ENCODE measurements at places on chromosomes 7 and 10. TPM values are rescaled to one million over a fixed set of nuclear protein-coding genes. Genes with fewer than 3 reads are reported as not detected.

SPDYE6 gene
- total RNA-seq = not detected

ZNF3 gene
- 12.4 TPM for total RNA-seq

CHAT gene
- not detected for total RNA-seq

VIPR2 gene
- total RNA-seq = 0.04 TPM

SPOCK2 gene
- 1.5 TPM for total RNA-seq

- no peak for ATAC-seq
Observed at GRCh38 chr10:89853781-89854191, 152.4 kb downstream of the KIF20B start.

- no peak for ATAC-seq
Observed at GRCh38 chr10:3570855-3571266, 214.1 kb downstream of the KLF6 start.

GRCh38 chr10:3958472-3958996 is 173.5 kb upstream of the KLF6 start:
- no peak for ATAC-seq

DNA sequence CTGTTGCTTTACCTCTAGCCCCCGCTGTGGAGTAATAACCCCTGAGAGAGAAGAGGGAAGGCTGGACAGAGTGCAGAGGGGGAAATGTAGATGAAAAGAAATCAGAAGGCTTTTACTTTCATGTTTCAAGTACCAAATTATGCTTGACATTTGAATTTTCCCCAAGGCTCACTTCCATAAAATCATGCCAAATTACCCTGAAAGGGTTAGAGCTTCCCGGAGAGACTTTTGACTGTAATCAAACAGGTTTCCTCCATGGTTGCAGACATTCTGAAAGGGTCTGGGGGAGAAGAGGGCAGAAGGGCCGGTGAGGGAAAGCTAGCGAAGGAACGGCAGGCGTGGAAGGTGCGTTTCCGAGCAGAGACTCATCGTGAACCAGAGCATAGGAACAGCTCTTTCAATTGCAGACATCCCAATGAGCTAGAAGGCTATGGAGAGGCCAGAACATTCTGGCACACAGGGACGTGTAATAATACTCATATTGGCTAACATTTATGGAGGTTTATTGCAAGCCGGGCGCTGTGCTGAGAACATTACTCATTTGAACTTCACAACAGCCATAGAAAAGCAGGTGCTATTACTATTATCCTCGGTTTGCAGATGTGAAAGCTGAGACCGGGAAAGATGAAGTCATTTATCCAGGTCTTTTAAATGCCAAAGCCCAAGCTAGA is 620.8 kb upstream of the AUTS2 start:
- no peak for ATAC-seq

DNA sequence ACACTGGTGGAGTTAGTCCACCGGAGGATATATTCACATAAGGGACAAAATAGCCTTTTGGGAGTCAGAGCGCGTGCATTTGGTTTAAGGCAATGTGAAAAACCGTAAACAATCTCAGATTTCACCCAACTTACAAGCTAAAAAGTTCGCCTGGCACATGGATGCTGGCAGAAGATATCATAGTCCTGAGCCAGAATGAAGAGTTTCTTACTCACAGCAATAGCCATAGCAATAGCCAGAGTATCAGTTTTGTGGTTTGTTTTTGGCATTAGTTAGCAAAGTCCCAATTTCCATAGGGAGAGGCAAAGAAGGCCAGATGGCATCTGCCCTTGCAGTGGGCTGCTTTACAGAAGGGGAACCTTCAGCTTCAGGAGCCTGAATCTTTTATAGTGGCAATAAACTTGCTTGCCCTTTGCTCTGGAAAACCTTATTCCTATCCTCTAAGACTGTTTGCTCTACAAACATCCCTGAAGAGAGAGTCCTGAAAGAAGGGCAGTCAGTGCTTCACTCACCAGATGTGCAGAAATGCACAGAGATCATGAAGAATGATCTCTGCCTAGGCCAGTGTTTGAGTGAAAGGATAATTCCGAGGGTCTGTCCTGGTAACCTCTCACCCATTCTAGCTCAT is 28.7 kb upstream of the RSBN1L start:
- no peak for ATAC-seq

DNA sequence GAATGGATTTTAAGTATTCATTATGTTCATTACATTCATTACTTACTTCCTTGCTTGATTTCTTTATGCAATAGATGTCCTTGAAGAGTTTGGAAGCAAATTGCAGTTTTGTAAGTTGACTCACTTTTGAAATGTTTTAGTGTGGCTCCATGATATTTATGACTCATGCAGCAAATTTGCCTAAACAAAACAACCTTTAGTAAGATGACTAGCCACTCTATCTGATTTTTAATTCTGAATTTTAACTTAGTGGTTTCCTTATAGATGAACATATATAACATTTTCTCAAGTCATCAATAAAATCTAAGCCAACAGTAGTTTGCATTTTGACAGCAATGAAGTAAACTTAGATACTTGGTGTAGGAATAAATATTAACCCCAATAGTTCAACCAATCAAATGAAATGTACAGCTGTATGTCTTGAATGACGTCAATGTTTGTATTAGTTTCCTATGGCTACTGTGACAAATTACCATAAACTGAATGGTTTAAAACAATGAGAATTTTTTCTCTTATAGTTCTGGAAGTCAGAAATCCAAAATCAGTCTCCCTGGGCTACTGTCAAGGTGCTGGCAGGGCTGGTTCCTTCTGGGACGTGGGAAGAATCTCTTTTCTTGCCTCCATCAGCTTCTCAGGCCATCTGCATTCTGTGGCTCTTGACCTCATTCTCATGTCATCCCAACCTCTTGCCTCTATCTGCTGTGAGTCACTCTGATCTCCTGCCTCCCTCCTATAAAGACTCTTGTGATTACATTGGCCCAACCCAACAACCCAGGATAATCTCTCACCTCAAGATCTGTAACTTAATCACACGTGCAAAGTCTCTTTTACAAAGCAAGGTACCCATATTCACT is 73.4 kb downstream of the AHR start:
- ATAC-seq = peak; percentile 49

DNA sequence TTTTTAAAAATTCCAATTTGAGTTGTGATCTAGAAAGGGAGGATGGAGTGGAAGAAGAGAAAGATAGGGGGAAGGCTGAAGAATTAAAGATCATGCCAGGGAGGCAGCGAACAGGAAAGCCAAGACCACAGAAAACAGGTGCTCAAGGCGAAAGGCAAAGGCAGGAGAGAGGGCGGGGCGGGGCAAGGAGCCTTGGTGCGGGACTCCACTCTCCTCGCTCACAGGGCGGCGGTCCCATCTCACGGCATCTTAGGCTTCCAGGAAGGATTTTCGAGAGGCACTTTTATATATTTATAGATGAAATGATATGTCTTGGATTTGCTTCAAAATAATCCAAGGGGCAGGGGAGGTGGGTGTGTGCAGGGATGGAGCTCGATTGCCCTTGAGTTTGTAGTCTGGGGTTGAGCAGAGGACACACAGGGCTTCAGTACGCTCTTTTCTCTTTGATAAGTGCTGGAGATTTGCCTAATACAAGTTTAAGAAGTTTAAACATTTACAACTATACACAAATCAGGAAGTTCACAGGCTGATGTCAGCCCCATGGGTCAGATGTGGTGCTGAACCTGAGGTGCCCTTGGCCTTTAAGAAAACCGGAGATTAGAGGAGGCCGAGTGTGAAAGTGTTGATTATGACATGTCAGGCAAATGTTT is 161.1 kb downstream of the PRKAG2 start:
- ATAC-seq = no peak

DNA sequence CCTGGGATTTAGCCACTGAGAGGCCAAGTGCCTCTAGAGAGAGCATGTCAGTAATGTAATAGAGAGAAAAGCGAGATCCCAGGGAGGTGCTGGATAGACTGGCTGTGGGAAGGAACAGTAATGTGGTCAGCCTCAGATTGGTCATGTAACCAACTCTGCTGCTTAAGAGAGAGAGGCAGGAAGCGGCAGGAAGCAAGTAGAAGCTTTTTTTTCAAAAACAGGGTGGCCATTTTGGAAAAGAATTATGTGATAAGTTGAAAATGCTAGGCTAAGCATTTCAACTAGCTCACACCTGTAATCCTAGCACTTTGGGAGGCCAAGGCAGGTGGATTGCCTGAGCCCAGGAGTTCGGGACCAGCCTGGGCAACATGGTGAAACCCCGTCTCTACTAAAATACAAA is 3.7 kb upstream of the PCOLCE start:
- no peak for ATAC-seq

- ATAC-seq = no peak
Observed at GRCh38 chr7:132100483-132100882, 475.8 kb downstream of the PLXNA4 start.

Measured in esophagus mucosa (tissue), 1 donor.